ENCODE measurements at places on chromosomes 2 and 18.

- no peak for DNase-seq
Measured at GRCh38 chr2:220279372-220279771, 651.9 kb downstream of the SLC4A3 start.

GRCh38 chr2:180983468-180984242 is 3.2 kb downstream of the UBE2E3 start:
- no peak for DNase-seq

GRCh38 chr2:20145497-20146193 is 79.3 kb downstream of the SDC1 start:
- no peak for DNase-seq

- DNase-seq: peak; percentile 6
Measured at GRCh38 chr2:241540771-241541561, 17.6 kb upstream of the BOK start.

GRCh38 chr2:17461087-17461475 is 57.2 kb downstream of the RAD51AP2 start:
- no peak for DNase-seq

- no peak for DNase-seq
Measured at GRCh38 chr2:111135237-111135909, 14.7 kb downstream of the BCL2L11 start.

- DNase-seq: no peak
Measured at GRCh38 chr2:236671896-236672562, 102.4 kb downstream of the ACKR3 start.

GRCh38 chr2:177245010-177245422 is 19.5 kb downstream of the NFE2L2 start:
- DNase-seq: no peak

DNA sequence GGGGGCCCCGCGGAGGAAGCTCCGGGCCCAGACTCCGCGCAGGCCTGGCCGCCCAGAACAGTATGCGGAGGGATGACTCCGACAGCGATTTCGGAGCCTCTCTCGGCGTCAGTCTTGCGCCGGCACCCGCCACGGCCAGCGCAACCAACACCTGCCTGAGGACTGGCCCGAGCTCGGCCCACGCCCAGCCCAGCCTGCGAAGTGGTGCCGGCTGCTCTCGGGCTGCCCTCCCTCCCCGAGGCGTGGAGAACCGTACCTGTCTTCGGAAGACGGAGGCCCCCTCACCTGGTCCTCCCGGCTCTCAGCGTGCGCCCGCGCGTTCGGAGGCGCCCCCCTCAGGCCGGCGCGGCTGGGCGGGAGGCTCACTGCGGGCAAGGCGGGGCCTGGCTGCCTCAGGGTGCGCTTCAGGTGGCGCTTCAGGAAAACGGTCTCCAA is at the start of gene M1AP:
Gene M1AP (minus strand): TSS at position 322 of the 435 bp plus-strand sequence. CDS start 8,055 bp downstream, outside the sequence.
- no peak for DNase-seq
